Stimulated activated CD4-positive, alpha-beta T cell treated with anti-CD3 and anti-CD28 coated beads, Interleukin-15, amount 100 ng/mL, for 48 hours (primary cell): ENCODE measurements at places on chromosomes 6 and 20.

DNA sequence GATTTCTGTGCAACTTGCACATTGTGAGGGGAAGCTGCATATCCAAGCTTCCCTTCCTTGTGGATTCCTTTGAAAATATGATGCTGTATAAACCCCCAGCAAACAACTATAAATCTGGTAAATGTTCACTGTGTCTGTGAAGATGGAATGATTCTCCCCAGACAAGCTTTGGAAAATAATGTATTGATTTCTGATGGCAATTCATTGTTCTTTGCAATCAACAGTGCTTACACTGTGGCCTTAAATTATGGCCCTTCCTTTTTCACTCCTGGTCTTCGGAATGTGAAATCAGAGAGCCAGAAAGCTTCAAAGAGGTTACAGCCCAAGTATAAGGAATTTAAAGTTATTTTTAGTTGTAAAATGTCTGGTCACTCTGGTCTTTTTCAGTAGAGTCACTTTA is 308.8 kb downstream of the CBLN4 start:
- no peak for DNase-seq

DNA sequence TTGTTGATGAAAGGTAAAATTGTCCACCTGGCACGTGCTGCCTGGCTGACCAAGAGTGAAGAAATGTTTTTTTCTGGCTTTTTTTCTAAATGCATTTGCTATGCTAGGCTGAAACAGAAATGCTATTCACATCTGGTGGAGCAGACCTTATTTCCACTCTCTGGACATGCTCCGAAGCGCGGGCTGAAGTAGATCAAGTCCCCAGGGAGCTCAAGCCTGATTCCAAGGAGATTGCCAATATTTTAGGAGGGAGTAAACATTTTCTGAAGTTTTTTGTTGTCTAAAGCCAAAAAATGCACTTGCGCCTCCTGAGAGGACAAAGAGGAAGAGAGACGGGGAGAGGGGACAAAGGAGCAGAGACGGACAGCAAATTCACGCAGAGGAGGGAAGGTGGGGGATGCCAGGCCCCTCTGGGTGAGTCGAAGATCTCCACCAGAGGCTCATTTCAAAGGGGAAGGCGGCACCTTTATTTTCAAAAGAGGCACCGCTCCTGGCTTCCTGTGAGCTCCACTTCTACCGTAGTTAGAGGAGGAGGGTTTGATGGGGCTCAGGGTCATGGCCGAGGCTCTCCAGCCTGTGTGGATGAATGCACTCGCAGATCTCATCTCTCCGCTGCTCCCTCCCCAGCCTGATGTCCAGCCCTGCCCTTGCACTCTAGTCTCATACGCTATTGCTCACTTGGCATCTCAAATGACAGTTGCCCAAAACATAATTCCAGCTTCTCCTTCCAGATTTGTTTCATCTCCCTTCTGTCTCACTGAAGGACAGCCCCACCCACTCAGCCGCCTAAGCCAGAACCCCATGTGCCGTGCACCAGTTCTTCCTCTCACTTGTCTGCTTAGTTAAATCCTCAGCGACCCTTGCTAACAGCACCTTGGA is 23.1 kb upstream of the SMOC2 start:
- DNase-seq: no peak

GRCh38 chr20:49712996-49713752 is 504 bp downstream of the B4GALT5 start:
- DNase-seq: no peak

DNA sequence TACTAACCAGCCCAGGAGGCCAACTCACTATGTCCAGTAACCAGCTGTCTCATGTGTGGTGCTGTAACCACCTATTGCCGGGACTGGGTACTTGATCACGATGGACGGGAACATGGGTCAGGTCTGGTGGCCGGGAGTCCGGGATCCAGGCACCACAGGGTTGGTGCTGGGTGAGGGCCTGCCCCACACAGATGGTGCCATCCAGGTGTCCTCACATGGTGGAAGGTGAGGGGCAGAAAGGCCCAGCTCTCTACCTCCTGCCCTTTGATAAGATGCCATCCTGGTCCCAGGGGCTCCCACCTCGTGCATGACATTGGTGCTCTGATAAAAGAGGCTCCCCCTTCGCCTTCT is 116.3 kb downstream of the TAF4 start:
- no peak for DNase-seq

DNA sequence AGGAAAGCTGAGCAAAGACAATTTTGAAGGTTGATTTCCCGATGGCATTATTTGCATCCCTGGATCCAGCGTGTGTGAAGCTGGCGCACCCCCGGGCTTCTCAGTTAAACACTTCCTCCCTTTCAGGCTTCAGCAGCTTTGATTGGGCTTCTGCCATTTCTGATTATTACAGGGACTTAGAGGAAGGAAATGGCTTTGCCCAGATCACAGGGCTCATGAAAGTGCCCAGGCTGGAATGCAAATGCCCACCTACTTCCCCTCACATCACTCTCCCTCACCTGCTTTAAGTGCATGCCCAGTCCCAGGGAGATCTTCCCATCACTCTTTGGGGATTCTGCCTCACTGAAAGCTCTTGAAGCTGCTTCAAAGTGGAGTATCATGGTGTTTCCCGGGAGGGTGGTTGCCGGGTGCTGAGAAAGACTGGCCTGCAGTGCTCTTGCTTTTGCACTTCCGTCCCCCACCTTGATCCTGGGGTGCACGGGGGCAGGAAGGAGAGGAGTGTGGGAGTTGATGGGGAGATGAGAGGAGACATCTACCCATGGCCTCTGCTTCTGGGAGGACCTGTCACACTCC is 28.3 kb downstream of the PHACTR3 start:
- DNase-seq: no peak

DNA sequence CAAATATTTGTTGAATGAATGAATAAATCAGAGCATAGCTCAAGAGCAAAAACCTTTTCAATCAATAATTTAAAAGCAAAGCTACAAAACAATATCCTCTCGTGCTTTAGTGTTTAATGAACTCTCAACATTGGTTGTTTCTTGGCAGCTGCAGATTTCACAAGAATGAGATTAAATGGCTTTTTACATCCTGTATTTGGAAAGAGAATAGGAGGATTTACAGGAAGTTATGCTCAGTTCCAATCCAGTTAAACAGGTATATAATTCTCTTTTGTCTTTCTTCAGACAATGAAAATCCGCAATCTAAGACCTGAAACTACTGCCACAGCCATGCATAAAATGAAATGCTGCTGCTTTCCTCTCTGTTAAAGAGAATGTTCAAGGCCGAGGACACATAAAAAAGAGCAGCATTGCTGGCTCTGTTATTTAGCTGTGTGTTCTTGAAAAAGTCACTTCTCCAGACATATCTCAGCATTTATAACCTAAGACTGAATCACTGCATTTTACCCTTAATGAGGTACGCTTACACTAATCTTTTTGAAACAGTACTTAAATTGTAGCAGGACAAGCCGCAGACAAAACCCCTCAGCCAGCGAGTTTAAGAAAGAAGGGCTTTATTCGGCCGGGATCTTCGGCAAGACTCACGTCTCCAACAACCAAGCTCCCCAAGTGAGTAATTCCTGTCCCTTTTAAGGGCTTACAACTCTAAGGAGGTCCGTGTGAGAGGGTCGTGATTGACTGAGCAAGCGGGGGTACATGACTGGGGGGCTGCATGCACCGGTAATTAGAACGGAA is 3.6 kb downstream of the C6orf52 start:
- no peak for DNase-seq
